ENCODE measurements at places on chromosomes 16 and 17. TPM values are rescaled to one million over a fixed set of nuclear protein-coding genes. Genes with fewer than 3 reads are reported as not detected.

DNA sequence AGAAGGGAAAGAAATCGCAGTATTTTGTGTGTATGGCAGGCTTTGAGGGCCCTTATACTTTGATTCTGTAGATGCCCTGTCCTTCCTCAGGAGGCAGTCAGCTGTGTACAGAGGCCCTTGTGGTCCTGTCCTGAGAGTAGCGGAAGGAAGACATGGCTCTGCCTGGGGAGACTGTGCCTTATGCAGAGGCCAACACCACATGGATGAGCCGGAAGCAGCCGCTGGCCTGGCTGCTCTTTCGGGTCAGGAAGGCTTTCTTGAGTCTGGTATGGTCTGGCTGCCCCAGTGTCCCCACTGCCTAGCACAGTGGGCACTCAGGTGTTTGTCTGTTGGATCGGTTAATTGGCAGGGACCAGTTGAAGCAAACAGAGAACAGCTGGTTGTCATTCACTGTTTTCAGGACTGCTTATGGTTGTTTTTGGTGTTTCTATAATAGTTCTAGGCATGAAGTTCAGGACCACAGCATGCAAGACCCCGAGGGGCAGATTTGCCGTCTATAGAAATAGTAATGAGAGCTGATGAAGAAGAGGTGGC, 12.4 kb downstream of the USP10 start:
- no peak overlapping the region for H3K4me3 ChIP-seq
- no peak for DNase-seq
- H3K27me3 ChIP-seq: no peaks in the 10 kb centered on the region
- H3K36me3 ChIP-seq: peaks cover 4% of the 10 kb centered on the region
- H3K4me1 ChIP-seq: peaks cover 16% of the 10 kb centered on the region

DNA sequence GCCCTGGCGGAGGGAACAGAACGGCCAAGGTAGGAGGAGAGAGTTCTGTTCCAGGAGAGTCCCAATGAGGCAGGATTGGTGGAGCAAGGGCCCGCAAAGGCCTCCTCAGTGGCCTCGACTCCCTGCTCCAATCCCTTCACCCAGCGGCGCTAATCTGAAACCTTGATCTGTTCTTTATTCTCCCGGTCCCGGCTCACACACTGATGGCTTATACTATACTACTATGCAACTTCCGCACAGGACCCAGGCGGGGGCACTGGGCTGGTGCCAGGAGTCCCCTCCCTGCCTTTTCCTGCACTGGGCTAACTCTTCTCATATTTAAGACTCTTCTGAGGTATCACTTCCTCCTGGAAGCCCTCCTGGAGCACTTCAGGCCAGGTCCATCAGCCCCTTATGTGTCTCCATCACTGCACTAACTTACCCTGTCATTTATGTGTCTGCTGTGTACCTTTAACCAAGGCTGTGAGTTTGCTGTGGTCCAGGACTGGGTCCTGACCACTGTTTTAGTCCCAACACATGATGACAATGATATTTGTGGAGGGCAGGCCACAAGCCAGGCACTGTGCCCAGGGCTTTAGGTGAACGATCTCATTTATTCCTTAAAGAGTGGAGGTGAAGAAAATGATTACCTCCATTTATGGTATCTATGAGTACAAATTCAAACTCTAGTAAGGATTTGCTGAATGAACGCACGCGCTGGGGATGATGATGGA, 6.8 kb downstream of the CCDC102A start:
- H3K36me3 ChIP-seq: no peaks in the 10 kb centered on the region
- peaks cover 19% of the 10 kb centered on the region for H3K4me1 ChIP-seq
- no peaks in the 10 kb centered on the region for H3K27me3 ChIP-seq
- H3K4me3 ChIP-seq: no peak overlapping the region
- DNase-seq: no peak

- no peak overlapping the region for H3K4me3 ChIP-seq
- H3K36me3 ChIP-seq: no peaks in the 10 kb centered on the region
- no peaks in the 10 kb centered on the region for H3K27me3 ChIP-seq
These were observed 52.6 kb downstream of the ERN1 start for GRCh38 chr17:64077379-64077778.

GRCh38 chr17:8105957-8106398, 12.3 kb downstream of the ALOXE3 start:
- no peaks in the 10 kb centered on the region for H3K27me3 ChIP-seq
- peaks cover 5% of the 10 kb centered on the region for H3K4me1 ChIP-seq
- no peak overlapping the region for H3K27ac ChIP-seq

DNA sequence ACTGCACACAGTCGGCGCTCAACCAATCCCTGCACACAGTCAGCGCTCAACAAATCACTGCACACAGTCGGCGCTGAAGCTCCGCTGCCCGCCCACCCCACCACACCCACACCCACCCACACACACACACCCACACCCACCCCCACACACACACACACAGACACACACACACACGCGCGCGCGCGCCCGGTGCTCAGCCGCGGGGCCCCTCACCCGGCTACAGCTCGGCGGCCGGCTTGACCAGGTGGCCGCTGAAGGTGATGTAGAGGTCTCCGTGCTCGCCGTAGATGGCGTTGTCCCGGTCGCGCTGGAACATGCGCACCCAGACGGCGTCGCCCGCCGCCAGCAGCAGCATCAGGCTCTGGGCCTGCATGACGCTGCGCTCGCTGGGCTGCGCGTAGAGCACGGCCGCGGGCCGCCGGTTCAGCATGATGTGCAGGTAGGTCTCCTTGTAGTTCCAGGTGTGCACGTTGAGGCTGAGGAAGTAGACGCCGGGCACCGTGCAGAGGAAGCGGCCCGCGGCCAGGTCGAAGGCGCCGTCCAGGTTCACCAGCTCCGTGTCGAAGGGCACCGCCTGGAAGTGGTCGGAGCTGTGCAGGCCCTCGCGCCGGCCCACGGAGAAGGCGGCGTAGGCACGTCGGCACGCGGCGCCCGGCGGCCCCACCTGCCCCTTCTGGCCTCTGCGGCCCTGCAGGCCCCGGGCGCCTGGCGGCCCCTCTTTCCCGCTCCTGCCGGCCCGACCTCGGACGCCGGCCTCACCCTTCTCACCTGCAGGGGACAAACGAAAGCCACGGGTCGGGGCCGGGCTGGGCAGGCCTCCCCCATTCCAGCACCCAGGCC, 2.5 kb downstream of the C1QTNF8 start:
- no peaks in the 10 kb centered on the region for H3K27me3 ChIP-seq
- no peaks in the 10 kb centered on the region for H3K36me3 ChIP-seq
- H3K4me1 ChIP-seq: no peaks in the 10 kb centered on the region
- no peak overlapping the region for H3K27ac ChIP-seq

- DNase-seq: no peak
- no peaks in the 10 kb centered on the region for H3K4me1 ChIP-seq
- H3K27ac ChIP-seq: no peak overlapping the region
- peaks cover 28% of the 10 kb centered on the region for H3K36me3 ChIP-seq
These were observed 5.6 kb downstream of the ERAL1 start for GRCh38 chr17:28860363-28860808.

- no peak for DNase-seq
- H3K36me3 ChIP-seq: no peaks in the 10 kb centered on the region
- H3K27me3 ChIP-seq: no peaks in the 10 kb centered on the region
- no peaks in the 10 kb centered on the region for H3K4me1 ChIP-seq
These were observed 76.4 kb downstream of the SOCS1 start for GRCh38 chr16:11179574-11179973.

GRCh38 chr16:67349172-67349571, 22.6 kb downstream of the LRRC36 start:
- H3K4me1 ChIP-seq: no peaks in the 10 kb centered on the region
- DNase-seq: peak; percentile 29
- H3K27ac ChIP-seq: no peak overlapping the region
- H3K36me3 ChIP-seq: no peaks in the 10 kb centered on the region
- no peak overlapping the region for H3K4me3 ChIP-seq

- no peaks in the 10 kb centered on the region for H3K36me3 ChIP-seq
- H3K27me3 ChIP-seq: peaks cover 26% of the 10 kb centered on the region
- DNase-seq: no peak
- H3K4me1 ChIP-seq: no peaks in the 10 kb centered on the region
These were observed 143.7 kb upstream of the GNAO1 start for GRCh38 chr16:56047307-56048234.

GRCh38 chr17:16975744-16976625, 4.1 kb upstream of the TNFRSF13B start:
- H3K4me1 ChIP-seq: peaks cover 10% of the 10 kb centered on the region
- DNase-seq: peak; percentile 50
- H3K36me3 ChIP-seq: no peaks in the 10 kb centered on the region

- peak; percentile 43 for DNase-seq
- H3K4me3 ChIP-seq: no peak overlapping the region
- peaks cover 20% of the 10 kb centered on the region for H3K4me1 ChIP-seq
- no peak overlapping the region for H3K27ac ChIP-seq
- H3K36me3 ChIP-seq: no peaks in the 10 kb centered on the region
These were observed 1.4 kb downstream of the CMTM2 start for GRCh38 chr16:66580605-66581209.

DNA sequence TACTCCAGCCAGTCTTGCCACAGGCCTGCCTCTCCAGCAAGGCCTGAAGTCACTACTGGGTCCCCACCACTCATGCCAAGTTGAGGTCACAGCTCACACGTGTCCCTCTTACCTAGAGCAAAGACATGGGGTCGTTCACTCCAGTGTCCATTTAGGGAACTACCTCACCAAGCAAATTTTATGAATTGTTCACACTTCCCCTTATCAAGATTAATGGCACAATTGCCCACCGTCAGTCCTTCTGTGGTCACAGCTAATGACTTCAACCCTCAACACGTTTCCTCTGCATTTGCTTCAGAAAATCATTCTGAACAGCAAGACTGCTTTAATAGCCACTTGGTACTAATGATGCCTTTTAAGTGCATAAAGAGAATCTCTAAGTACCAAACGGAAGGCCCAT, 14.6 kb downstream of the IRX6 start:
- H3K27ac ChIP-seq: no peak overlapping the region
- no peak overlapping the region for H3K4me3 ChIP-seq
- peaks cover 4% of the 10 kb centered on the region for H3K27me3 ChIP-seq
- DNase-seq: no peak

- peak overlapping the region; percentile 89 for H3K27ac ChIP-seq
- H3K36me3 ChIP-seq: peaks cover 33% of the 10 kb centered on the region
- H3K27me3 ChIP-seq: no peaks in the 10 kb centered on the region
- peaks cover 28% of the 10 kb centered on the region for H3K4me1 ChIP-seq
- H3K4me3 ChIP-seq: peak overlapping the region; percentile 97
These were observed 1.6 kb downstream of the NUFIP2 start for GRCh38 chr17:29292071-29292991.

DNA sequence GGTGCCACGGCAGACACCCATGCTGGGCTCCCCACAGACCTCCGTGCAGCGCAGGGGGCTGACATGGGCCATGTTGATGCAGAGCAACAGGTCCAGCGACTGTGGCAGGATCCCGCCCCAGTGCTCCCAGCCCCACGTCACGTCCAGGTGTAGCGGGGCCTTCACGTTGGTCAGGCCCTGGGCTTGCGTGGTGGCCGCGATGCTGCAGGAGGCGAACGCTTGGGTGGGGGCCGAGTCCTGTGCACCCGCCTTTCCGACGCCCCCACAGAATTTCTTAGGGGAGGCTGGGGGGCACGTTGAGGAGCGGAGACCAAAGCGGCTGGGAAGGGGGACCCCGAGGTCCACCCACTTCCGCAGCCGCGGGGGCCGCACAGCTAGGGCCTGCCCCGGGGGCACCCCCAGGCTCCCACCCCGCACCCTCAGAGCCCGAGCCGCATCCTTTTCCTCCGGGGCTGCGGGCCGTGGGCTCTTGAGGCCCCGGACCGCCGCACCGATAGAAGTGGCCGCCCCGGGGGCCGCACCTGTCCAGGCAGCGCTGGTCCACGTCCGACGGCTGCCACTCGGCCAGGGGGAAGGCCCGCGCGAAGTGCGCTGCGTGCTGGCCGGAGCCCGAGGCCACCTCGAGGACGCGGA, 416 bp downstream of the METTL26 start:
- no peak for DNase-seq
- H3K4me1 ChIP-seq: no peaks in the 10 kb centered on the region
- H3K36me3 ChIP-seq: no peaks in the 10 kb centered on the region
- H3K27me3 ChIP-seq: no peaks in the 10 kb centered on the region

GRCh38 chr17:50102164-50102991, 7.2 kb downstream of the PDK2 start:
- no peak for DNase-seq
- H3K4me1 ChIP-seq: no peaks in the 10 kb centered on the region
- no peak overlapping the region for H3K4me3 ChIP-seq
- H3K27ac ChIP-seq: no peak overlapping the region

DNA sequence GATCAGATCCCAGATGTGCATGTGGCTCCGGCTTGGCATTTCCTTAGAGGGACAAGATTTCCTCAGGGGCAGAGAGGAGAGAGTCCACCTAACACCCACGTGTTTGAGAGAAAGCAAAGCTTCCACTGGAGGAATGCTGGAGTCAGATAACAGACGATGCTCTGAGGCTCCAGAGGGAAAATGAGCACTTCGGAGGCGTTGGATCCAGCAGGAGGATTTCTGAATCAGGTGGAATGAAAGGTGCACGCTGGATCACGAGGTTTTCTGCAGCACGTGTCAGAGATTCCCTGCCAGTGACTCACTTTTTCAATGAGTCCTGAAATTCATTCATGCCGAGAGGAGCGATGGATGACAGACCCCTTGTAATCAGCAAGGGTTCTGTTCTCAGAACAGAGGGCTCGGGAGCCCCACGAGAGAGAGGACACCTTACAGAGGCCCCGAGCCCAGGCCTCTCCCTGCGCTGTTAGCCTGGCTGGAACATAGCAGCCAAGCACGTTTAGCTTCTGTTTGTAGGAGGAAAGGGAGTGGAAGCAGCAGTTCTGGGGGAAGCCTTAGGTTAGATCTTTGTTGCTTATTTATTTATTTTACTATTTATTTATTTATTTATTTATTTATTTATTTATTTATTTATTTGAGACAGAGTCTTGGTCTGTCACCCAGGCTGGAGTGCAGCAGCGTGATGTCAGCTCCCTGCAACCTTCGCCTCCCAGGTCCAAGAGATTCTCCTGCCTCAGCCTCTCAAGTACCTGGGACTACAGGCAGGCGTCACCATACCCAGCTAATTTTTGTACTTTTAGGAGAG, 49.3 kb upstream of the JPH3 start:
- no peak overlapping the region for H3K4me3 ChIP-seq
- H3K27ac ChIP-seq: no peak overlapping the region
- DNase-seq: no peak
- no peaks in the 10 kb centered on the region for H3K27me3 ChIP-seq
- no peaks in the 10 kb centered on the region for H3K4me1 ChIP-seq

DNA sequence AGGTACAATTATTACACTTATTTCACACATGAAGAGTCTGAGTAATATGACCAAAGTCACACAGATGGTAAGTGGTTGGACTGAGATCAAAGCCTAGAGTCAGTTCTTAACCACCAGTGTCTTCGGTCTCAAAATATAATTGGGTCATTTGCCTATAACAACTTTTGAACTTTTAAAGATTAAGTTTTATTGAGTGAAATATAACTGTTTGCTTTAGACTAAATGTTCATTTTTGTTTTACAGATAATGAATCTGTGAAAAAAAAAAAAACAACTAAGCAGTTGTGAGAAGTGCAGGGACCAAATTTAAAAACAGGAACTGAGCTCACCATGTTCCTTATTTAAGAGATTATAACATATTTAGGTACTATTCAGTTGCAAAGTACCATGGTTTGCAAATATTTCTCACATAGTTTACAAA, 150.1 kb downstream of the ITFG1 start:
- H3K36me3 ChIP-seq: no peaks in the 10 kb centered on the region
- H3K4me3 ChIP-seq: no peak overlapping the region
- no peaks in the 10 kb centered on the region for H3K27me3 ChIP-seq
- no peaks in the 10 kb centered on the region for H3K4me1 ChIP-seq

KRTAP9-8 gene
- total RNA-seq: not detected

MYH2 gene
- total RNA-seq: 1.9 TPM

OTOP3 gene
- not detected for total RNA-seq

PDF gene
- total RNA-seq: 32.4 TPM

CHTF18 gene
- 125 TPM for total RNA-seq

P2RX5 gene
- total RNA-seq: 0.45 TPM

LSM12 gene
- 47.5 TPM for total RNA-seq

KRT32 gene
- total RNA-seq: not detected

MT1M gene
- total RNA-seq: not detected
